ENCODE measurements at places on chromosomes 16 and 17. TPM values are rescaled to one million over a fixed set of nuclear protein-coding genes. Genes with fewer than 3 reads are reported as not detected.

GRCh38 chr17:63332286-63332685 lies 113.8 kb downstream of the CYB561 start:
- DNase-seq, result no peak

GRCh38 chr16:23435500-23435899 lies 17.5 kb downstream of the COG7 start:
- peak; percentile 27 for DNase-seq

DNA sequence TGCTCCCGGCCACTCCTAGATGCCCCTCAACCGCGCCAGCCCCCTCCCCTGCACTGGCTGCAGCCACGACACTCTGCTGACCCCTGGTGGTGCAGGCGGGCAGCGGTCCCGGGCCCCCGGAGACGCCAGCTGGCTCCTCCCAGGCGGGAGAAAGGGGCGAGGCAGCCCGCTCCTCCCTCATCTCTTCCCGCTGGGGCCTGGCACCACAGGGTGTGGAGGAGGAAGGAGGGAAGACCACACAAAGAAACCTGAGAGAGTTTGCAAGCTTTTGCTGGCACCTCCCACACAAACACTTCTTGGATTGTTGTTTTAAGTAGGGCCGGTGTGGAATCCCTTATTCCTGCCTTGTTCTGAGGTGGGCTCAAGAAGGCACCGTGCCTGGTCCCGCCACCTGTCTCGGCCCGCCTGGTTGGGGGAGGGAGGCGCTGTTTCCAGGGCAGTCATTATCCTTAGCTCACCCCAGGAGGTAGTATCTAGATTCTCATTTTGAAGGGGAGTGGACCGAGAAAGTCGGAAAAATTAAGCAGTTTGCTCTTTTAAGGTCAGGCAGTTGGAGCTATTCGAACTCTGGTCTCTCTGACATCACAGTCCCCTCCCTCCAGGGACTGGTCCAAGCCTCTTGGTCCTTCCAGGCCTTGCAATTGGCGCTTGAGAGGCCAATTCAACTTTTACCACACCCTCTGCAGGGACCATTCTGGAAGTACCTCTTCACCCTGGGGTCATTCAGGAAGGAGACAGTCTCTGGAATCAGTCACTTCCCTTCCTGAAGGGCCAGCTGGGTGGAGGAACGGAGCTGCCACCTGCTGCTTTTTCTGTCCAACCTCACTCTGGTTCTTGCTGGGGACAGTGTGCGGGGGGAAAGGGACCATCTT lies 959 bp upstream of the ANKRD13B start:
- DNase-seq, result peak; percentile 98

The ASGR1 gene
- not detected for total RNA-seq

DNA sequence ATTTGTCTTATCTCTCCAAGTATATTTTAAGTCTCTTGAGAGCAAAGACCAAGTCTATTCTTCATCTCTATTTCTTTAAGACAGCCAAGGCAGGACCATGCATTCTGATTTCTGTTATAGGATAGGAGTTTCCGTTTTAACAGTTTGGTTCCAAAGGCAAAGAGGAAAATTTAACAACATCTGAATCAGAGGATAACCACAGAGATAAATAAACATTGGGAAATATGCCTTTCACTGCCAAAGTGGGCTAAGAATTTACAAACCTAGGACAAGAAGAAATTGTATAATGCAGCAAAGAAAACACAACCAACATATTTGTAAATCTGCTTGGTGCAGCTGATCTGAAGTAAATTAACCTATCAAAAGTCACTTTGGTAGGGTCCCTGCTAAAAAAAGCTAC lies 37.7 kb downstream of the USP32 start:
- DNase-seq, result no peak

DNA sequence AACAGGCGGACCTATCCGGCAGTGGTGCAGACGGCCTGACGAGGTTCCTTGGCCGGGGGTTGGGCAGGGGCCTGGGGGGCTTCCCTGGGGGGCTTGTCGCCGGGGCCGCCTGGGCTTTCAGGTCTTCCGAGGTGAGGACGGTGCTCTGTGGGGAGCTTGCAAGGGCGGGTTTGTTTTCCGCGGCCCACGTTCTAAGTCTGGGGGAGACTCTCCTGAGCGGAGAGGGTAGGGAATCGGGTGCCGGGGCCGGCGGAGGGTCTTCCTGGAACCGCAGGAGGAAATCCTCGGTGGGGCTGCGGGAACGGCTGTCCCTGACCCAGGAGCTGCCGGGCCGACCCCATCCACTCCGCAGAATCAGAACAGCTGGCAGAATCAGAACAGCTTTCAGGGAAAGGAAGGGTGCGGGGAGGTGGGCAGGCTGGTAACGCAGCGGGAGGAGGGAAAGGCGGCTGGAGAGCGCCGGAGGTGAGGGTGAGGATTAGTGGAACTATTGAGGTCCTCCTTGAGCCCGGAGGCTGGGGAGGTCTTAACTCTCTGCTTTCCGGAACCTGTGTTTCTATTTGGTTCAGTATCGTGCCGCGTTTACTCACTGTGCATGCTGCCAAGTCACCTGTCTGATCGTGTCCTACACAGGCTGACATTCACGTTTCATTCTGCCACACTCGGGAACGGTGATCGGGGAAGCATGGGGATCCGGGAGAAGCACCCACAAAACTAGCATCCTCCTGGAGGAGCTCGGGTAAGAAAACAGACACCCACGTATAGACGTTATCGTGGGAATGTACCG lies 28.9 kb downstream of the CPSF4L start:
- peak; percentile 30 for DNase-seq
